ENCODE measurements at places on chromosomes 13 and 19.

- DNase-seq = no peak
Observed at GRCh38 chr13:95075506-95075905, 225.7 kb downstream of the ABCC4 start.

- DNase-seq = no peak
Observed at GRCh38 chr13:100636441-100636840, 38.2 kb downstream of the TMTC4 start.

- DNase-seq = no peak
Observed at GRCh38 chr13:80939581-80939980, 598.7 kb upstream of the SPRY2 start.

- no peak for DNase-seq
Observed at GRCh38 chr19:32544917-32545316, 36.1 kb upstream of the PDCD5 start.

GRCh38 chr13:113567681-113568080 is 16.9 kb upstream of the TFDP1 start:
- no peak for DNase-seq

DNA sequence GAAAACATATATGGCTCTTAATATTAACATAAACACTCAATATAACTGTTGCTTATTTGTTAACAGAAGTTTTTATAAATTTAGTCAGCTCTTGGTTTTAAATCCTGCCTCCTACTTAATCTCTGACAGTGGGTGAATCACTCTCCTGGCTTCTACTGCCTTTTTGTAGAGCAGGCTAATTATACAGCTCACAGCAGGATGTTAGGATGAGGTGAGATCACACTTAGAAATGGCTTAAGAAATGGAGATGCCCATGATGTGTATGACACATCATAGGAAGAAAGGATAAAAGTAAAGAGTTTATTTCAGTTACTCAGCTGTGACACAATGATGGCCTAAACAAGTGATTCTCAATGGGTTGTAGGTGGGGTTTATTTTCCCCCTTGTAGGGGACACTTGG is 345.6 kb downstream of the SPRY2 start:
- DNase-seq = no peak

GRCh38 chr13:44032802-44033201 is 153.1 kb downstream of the LACC1 start:
- DNase-seq = no peak

- DNase-seq = no peak
Observed at GRCh38 chr19:46979126-46980105, 40.2 kb upstream of the NPAS1 start.

- DNase-seq = peak; percentile 72
Observed at GRCh38 chr13:113209336-113209758, at the start of gene CUL4A. Gene CUL4A (plus strand): TSS chr13:113209613. CDS start chr13:113209628, 15 bp downstream.

GRCh38 chr19:48674921-48675824 is 2.4 kb upstream of the NTN5 start:
- DNase-seq = peak; percentile 88

GRCh38 chr19:35529241-35530218 is 1.4 kb upstream of the SBSN start:
- DNase-seq = no peak

DNA sequence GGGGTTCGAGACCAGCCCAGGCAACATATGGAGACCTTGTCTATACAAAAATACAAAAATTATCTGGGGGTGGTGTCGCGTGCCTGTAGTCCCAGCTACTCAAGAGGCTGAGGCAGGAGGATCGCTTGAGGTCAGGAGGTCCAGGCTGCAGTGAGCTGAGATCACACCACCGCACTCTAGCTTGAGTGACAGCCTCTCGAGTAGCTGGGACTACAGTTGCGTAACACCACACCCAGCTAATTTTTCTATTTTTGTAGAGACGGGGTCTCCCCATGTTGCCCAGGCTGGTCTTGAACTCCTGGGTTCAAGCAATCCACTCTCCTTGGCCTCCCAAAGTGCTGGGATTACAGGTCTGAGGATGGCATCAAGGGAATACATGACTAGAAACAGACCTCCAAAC is 30.8 kb upstream of the MUC16 start:
- DNase-seq = no peak

- DNase-seq = peak; percentile 64
Observed at GRCh38 chr19:7348587-7349230, at the start of gene ARHGEF18. Gene ARHGEF18 (plus strand): TSS chr19:7348937. CDS start chr19:7362891, 13,954 bp downstream.

DNA sequence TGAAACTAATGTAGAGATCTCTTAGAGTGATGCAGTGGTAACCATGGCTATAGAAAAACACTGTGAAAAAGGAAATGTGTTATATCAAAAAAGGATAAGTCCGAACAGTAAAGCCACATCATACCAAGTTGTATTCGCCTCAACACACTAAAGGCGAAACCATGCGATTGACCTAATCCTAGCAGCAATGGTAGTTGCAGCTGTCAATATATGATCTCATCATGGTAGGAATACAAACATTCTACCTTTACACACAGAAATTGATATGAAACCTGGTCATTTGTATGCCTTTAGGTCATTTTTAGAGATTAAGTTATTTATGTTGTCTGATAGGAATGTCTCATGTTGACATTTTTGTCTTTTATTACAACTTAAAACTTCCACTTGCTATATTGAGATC is 271.9 kb downstream of the SLITRK6 start:
- DNase-seq = no peak

DNA sequence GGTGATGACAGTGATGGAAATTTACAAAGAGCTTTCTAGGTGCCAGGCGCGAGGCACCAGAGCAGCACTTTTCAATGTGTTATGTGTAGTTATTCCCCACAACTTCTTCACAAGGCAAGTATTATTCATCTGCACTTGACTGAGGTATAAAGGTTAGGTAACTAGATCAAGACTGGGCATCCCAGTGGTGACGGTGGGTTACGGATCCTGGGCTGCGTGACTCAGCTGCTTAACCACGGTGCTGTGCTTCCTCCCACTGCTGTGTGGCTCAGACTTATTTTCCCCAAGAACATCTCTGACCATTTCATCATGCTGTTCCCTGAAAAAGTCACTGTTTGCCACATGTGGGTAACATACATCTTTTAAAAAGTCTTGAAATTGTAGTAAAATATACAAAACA is 19.3 kb downstream of the EDDM13 start:
- DNase-seq = no peak

DNA sequence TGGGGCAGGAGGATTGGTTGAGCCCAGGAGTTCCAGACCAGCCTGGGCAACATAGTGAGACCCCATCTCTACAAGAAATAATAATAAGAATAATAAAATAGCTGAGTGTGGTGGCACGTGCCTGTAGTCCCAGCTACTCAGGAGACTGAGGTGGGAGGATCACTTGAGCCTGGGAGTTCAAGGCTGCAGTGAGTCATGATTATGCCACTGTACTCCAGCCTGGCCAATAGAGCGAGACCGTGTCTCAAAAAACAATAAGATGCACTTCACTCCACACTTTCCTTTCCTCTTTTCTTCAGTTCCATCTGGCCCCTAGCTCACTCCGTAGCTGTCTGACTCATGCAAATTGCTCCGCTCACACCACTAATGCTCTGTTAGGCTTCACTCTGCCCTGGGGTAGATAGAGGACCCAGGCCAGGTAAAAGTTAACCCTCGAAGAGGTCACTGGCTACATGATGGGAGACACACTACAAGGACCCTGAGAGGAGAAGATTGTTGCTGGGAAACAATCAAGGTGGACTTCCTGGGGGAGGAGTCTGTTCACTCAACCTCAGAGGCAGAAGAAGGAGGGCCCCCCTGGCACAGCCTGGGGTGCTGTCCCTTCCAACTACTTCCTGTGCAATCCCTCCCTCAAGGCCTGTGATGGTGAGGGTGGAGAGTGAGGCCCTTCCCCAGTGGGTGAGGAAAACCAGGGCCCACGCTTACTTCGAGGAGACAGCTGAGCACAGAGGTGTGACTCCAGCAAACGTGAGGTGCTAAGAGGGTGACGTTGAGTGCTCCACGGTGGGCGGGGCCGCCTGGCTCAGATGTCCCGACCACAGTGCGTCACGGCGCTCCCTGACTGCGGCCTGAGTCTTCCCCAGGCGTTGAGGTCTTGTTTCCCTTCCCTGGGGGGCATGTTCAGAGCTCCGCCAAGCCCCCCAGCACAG is 8.8 kb upstream of the TNFSF9 start:
- DNase-seq = peak; percentile 32

GRCh38 chr13:47211106-47211505 is 314.3 kb upstream of the HTR2A start:
- DNase-seq = no peak

DNA sequence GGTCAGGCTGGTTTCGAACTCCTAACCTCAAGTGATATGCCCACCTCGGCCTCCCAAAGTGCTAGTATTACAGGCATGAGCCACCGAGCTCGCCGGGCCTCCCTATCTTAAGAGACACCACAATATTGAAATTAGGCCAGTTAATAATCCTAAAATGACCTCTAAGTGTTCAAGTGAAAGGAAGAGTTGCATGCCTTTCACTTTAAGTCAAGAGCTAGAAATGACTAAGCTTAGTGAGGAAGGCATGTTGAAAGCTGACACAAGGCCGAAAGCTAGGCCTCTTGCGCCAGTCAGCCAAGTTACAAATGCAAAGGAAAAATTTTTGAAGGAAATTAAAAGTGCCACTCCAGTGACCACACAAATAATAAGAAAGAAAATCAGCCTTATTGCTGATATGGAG is 144.5 kb upstream of the FNDC3A start:
- DNase-seq = no peak

DNA sequence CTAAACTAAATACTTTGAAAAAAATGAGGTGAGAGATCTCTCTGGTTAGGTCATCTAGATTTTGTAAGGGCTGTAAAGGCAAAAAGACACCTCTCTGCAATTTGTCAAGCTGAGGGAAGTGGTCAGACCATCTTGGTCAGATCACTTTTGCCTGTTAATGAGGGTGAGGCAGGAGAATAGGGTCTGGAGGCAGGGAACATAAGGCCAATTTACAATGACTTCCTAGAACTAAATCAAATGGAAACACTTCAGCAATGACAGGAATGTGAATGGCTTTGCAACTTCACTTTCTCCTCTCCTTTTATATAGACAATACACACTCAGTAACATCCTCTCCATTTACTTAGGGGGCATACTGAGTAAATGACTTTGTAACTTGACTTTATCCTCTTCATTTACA is 1653.4 kb downstream of the SLITRK5 start:
- DNase-seq = no peak
